ENCODE measurements at places on chromosomes 1 and 21.

- DNase-seq, result no peak
Measured at GRCh38 chr1:184039126-184039525, 1.6 kb upstream of the COLGALT2 start.

DNA sequence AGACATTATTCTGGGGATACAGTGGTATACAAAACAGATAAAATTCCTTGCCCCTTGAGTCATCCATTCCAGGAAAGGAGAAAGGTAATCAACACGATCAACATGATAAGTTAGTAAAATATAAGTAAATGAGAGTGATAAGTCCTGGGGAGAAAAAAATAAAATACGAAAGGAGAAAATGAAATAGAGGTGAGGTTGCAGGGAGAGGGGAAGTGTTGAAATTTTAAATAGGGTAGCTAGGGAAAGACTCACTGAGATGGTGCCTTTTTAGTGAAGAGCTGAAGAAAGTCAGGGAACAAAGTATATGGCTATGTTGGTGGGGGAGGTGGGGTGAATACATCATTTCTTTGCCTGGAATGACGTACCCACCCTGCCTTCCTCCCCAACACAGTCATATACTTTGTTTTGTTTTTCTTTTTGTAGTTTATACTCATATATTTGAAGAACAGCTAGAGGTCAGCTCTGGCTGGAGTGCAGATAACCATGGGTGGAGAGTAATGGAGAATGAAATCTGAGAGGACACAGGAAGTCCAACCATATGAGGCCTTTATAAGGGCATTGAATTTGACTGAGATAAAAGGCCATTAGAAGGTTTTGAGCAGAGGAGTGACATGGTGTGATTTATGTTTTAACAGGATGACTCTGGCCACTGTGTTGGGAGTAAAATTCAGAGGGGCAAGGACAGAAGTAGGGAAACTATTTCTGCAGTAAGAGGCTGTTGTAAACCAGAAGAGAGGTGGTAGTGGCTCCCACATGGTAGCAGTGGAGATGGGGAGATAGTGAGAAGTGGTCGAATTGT, 54.8 kb downstream of the OSBPL9 start:
- no peak for DNase-seq

DNA sequence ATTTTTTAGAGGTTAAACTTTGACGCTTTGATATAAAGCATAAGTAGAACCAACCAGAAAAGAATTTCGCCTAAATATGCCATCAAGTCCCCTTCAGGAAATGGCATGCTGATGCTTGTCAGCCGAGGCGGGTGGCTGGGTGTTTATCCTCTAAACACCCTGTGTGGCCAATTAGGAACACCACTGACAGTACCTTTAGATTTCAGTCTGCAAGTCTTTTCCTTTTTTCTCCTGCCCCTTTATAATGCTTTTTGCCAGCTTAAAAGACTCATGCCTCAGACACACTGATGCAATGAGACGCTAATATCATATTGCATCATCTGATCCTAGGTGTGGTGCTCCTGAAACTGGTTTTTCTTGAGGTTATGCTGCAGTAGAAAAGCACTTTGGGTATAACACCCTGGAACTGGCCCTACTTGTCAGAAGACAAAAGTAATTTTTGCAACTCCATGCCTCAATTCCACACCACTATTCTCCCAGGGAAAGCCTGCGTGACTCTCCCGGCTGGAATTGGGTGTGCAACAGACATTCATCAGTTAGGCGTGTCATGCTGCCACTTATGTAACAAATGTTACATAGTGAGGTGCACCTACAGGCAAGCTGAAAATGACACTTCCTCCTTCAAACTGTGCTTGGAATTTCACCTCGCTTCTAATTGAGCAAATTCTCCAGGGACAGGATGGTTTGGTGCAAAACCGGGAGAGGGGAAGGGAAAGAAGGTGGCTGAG, 2.0 kb upstream of the RCC2 start:
- no peak for DNase-seq

DNA sequence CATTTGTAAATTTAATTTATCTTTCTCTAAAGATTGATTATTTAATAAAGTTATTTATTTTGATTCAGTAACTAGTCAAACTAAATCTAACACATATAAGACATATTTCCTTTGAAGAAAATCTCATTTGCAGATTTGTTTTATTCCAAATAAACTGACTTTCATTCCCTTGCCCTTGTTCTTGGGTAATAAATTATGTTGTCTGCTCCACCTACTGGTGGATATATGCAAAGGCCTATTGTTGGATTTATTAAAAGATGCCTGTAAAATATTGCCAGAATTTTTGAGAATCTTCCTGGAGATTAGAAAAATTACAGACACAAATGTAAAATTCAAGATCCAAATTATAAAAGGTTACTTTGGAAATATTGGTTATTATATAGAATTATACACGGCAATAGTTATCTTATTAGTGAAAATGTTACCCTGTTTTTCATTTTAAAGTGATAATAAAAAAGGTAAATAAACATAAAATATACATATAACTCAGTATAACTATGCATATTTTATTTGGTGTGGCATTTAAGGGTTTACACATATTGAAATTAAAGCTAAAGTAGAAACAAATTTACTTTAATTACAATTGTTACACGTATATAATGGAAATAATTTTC, 116.1 kb downstream of the SPATA17 start:
- no peak for DNase-seq

DNA sequence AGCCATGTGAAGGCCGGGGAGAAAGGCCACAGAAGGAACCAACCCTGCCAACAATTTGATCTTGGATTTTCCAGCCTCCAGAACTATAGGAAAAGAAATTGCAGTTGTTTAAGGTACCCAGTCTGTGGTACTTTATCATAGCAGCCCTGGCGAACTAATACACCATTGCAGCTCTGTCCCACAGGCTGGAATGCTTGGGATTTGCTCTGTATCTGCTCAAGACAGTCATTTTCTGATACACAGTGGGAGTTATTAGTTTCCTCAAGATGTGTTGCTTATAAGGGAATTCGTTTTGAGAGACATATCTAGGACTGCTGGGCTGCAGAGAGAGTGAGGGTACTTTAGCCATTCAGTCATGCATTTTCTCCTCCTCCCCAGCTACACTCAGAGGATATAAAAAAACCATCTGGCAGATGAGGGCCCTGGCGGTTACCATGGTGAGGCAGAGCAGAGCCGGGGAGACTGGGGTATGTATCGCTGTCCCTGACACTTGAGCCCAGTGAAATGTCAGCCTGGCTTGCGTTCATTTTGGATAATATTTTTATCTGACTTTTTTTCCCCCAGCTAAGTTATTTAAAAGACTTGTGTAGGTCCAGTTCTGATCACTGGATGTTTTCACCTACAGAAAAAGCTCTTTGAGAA, 104.6 kb downstream of the DIRAS3 start:
- DNase-seq, result no peak

DNA sequence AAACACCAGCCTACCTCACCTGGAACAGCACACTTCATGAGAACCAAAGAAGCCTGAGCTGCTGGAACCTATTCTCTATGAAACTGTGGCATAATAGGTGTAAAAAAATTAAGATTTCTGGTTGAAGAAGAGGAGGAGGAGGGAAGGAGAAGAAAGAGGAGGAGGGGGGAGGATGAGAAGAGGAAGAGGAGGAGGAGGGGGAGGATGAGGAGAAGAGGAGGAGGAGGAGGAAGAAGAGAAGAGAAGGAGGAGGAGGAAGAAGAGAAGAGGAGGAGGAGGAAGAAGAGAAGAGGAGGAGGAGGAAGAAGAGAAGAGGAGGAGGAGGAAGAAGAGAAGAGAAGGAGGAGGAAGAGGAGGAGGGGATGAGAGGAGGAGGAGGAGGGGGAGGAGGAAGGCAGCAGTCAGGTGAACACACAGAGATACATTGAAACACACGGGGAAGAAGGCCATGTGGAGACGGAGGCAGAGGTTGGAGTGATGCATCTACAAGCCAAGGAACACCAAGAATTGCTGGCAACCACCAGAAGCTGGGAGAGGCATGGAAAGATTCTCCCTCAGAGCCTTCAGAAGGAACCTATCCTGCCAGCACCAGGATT, 8.2 kb downstream of the ACTA1 start:
- DNase-seq, result no peak

DNA sequence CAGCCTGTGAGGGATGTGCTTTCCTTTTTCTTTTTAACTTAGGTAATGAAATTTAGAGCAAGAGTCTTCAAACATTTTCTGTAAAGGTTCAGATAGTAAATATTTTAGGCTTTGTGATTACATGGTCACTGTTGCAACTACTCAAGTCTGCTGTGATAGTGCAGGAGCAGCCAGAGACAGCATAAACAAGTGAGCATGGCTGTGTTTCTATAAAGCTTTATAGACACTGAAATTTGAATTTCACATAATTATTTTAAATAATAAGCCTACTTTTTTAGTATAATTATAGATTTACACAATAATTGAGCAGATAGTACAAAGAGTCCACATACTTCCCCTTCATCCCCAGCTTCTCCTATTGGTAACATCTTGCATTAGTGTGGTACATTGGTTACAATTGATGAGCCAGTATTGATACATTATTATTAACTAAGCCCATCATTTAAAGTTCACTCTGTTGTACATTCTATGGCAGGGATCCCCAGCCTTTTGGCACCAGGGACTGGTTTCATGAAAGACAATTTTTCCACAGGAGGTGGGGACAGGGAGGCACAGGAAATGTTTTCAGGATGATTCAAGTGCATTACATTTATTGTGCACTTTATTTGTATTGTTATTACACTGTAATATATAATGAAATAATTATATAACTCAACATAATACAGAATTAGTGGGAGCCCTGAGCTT, 3.0 kb downstream of the ATF6 start:
- DNase-seq, result no peak

GRCh38 chr1:24805534-24806301, 60.5 kb downstream of the CLIC4 start:
- DNase-seq, result no peak

DNA sequence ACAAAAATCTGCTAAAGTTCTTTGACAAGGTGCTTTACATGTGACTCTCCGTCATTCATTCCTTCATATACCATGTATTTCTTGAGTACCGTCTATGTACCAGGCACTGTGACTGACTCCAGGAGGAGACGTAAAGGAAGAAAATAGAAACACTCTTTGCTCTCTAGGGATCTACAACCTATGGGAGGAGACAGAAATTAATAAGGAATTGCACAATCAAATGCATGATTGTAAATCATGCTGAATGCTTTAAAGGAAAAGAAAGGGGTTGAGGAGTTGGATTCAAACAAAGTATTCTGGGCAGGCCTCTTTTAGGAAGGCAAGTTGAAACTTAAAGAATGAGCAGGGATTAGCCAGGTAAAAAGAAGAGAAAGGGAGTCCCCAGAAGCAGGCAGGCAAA, 239.1 kb upstream of the FGGY start:
- no peak for DNase-seq

- no peak for DNase-seq
Measured at GRCh38 chr1:201626629-201627275, 87.8 kb downstream of the NAV1 start.

GRCh38 chr1:52209429-52209828, 67.5 kb downstream of the ZFYVE9 start:
- DNase-seq, result no peak

DNA sequence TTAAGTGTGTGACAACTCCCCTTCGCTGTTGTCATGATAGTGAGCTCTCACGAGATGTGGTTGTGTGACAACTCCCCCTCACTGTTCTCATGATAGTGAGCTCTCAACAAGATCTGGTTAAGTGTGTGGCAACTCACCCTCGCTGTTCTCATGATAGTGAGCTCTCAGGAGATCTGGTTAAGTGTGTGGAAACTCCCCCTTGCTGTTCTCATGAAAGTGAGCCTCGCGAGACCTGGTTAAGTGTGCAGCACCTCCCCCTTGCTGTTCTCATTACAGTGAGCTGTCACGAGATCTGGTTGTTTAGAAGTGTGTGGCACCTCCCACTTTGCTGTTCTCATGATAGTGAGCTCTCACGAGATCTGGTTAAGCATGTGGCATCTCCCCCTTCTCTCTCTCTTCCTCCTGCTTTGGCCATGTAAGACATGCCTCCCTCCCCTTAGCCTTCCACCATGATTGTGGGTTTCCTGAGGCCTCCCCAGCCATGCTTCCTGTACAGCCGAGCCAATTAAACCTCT, 25.1 kb upstream of the LSS start:
- DNase-seq, result no peak

GRCh38 chr1:18953731-18954231, 2.7 kb downstream of the IFFO2 start:
- no peak for DNase-seq
